ENCODE measurements at places on chromosomes 3 and 15.

- no peak for DNase-seq
These were observed 66.8 kb upstream of the FOXP1 start for GRCh38 chr3:71650372-71650771.

- DNase-seq: no peak
These were observed 12.6 kb downstream of the TMEM43 start for GRCh38 chr3:14137445-14137844.

DNA sequence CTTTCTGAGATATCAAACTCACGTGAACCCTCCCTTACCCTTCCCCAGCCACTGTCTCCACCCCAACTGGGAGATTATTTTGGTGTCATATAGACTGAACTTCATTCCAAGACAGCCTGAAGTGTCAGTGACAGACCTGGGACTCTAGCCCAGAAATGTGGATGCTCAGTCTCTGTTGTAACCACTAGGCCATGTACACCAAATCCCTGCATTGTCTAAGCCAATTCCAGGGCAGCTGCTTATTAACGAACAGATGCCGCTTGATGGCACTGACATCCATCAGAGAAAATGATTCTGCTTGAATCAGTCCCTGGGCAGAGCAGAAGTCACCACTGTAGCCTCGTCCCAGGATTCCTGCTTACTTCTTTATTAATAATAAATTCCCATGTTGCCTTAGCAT lies 305.5 kb downstream of the GRM7 start:
- no peak for DNase-seq

DNA sequence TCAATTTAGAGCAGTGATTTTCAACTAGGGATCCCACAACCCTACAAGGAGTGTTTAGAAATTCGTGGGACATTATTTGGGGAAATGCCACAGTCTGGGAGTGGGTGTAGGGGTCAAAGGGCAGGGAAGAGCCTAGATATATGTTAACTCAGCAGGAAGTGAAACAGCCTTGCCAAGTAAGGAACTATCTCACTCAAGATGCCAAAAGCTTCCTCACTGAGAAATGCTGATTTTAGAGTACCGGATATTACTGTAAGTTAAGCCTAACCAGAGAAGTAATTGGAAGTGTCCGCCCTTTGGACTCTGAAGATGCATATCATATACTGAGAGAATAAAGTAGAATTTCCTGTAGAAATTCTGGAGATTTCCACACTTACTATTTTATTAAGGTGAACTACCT lies 158.6 kb downstream of the BBX start:
- no peak for DNase-seq

DNA sequence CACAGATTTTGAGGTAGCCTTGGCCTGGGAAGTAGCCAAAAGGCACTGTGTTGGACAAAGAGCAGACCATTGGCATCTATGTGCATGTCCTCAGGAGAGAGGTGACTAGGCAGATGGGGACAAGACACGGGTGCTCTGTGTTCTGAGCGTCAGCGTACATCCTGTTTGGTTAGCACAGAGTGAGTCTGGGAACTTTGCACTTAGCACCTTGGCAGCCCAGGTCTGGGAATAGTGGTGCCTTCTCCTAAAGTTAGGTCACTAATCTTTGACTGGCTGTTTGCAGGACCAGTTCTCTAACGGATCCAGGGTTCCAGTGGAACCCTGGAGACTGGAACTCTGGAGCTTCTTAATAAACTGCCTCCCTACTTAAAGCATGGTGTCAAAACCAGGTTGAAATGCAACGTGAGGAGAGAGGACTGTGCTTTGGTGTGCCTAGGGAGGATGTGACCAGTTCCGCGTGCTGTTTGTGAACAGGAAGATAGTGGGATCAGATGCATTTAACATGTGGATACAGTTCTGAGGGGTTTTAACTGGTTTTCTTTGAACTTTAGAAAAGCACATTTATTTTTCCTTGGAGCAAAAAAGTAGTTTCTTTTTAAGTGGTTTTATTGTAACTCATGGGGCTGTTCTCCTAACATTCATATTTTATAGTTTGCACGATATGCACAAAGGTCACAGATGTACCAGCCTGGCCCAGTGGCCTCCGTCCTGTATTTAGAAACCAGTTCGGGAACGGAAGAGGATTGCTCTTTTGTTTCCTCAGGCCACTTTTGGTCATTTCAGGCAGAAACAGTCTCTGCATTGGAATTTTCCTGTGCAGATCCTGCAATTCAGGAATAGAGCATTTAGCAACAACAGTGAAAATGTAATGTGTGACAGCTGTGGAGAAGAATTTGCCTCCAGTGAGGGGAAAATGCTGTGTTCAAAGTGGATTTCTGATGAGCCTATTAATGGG lies 48.8 kb downstream of the ABHD2 start:
- no peak for DNase-seq

- DNase-seq: no peak
These were observed 421.2 kb upstream of the LMCD1 start for GRCh38 chr3:8080464-8080863.

GRCh38 chr3:89405176-89405575 lies 297.8 kb downstream of the EPHA3 start:
- DNase-seq: no peak

- DNase-seq: no peak
These were observed 307.7 kb upstream of the SOX2 start for GRCh38 chr3:181403876-181404660.

DNA sequence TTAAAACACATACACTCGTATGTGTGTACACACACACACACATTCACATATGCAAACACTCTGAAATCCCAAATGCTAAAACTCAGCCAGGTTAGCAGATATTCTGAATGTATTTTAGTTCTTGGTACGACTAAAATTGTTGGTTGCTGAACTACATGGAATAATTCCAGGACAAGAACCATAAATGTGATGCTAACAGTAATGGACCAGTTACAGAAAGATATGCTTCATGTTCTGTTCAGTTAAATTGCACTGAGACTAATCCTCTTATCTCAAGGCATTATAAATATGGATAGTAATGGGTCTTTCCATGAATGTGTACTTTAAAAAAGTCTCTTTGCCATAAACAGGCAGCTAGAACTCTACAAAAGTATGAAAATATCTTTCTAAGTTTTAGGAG lies 113.3 kb downstream of the FRMD4B start:
- DNase-seq: no peak

GRCh38 chr3:11913316-11913715 lies 66.6 kb upstream of the TAMM41 start:
- DNase-seq: no peak

GRCh38 chr15:40111888-40112287 lies 3.2 kb upstream of the BMF start:
- no peak for DNase-seq

GRCh38 chr3:33644582-33644981 lies 73.5 kb downstream of the CLASP2 start:
- no peak for DNase-seq

GRCh38 chr3:65751123-65751700 lies 287.5 kb downstream of the MAGI1 start:
- no peak for DNase-seq

DNA sequence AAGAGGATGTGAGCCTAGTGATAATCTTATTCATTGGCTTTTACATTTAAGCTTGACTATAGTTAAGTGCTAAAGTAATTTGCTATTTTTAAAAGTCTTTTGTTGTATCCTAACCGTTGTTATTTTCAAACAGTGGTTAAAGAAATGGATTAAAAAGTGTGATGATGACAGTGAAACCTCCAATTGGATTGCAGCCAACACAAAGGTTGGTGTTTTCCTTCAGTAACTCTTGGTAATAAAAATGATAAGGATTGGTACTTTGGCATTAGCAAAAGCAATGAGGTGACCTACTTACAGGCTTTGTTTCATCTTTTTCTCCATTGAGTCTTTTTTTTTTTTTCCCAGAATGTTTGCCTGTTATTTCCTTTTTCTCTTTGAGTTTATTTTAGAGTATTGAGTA lies 87.5 kb upstream of the GOLGA6B start:
- DNase-seq: no peak

DNA sequence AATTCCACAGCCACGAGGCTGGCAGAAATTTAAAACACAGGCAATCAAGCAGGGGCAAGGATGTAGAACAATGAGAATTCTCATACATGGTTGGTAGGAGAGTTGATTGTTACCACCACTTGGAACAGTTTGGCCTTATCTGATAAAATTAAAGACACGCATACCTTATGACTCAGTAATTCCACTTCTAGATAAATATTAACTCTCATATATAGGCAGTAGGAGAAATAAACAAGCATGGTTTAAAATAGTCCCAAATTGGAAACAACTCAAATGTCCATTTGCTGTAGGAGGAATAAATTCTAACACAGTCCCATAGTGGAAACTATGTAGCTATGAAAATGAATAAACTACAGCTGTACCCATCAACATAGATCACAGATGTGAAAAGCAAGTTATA lies 42.3 kb upstream of the USP3 start:
- no peak for DNase-seq

DNA sequence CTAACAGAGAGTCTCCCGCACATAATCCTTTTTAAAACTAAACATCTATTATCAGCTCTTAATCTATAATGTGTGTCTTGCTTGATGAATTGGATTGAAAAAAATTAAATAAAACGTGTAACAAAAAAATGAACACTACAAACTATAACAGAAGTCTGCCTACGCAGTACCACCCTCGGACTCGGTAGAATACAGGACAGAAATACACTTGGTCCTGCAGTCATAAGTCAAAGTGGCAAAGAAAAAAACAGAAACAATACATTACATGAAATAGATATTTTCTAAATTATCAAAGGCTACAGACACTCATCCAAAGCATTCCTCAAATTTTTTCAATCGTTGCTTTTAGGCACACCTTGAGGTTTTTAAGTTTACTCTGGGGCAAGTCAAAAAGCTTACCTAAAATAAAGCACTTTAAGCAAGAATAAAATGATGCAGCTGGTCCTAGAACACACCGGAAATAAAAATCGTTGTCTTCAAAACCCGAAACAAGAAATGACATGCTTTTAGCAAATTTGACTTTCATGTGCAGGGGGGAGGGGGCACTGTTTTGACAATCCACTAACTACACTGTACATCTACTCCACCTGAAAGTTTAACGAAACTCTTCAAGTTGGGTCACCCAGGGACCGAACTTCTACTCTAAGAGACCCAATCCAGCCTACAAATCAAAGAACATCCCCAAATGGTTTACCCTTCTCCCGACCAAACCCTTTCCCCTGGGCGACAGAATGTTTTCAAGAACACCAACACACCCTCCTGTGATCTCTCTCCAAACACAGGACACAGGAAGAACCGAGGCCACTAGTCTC lies 1.3 kb downstream of the ADAM10 start:
- DNase-seq: no peak

- DNase-seq: no peak
These were observed 49.7 kb upstream of the RBSN start for GRCh38 chr3:15148614-15149013.

GRCh38 chr15:87902772-87903426 lies 353.6 kb downstream of the NTRK3 start:
- DNase-seq: no peak

DNA sequence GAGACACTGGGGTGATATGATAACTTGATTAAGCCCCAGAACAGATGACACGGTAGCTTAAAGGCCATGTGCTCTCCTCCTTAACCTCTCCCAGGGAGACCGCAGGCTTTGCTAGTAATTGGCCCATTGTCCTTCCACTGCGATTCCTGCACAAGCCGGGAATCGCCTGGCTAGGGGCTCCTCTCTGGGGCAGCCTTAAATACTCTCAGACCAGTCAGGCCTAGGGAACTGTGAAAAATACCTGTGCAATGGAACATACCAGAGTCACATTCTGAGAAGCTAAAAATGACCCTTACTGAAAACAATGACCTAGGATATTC lies 56.3 kb downstream of the CPN2 start:
- DNase-seq: no peak

DNA sequence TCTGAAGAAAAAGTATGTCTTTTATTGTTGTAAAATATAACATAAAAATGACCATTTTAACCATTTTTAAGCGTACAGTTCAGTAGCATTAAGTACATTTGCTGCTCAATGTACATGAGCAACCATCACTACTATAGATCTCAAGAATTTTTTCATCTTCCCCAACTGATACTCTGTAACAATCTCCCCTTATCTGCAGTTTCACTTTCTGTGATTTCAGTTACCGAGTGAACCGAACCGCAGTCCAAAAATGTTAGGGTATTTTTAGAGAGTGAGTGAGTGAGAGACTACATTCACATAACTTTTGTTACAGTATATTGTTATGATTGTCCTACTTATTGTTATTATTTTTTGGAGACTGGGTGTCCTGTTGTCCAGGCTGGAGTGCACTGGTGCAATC lies 9.0 kb upstream of the SLC25A26 start:
- no peak for DNase-seq

DNA sequence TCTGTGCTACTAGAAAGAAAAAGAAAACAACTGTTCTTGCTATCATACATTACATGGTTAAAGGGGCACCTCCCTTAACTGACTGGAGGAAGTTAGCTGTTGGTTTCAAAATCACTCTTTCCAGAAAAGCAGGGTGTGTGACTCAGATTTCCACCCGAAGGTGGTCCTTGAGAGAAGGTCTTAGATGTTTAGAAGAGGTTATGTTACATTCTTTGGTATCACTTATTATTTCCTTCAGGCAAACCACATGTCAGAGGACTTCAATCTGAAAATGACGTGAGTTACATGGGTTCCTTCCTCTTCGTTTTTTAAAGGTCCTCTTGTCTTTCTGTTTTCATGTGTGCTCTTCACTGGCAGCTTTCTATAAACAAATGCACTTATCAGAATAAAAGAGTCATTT lies 307.9 kb upstream of the CBLB start:
- DNase-seq: peak; percentile 16

- no peak for DNase-seq
These were observed 44.6 kb downstream of the ZBTB38 start for GRCh38 chr3:141412936-141413354.

- no peak for DNase-seq
These were observed 114.1 kb upstream of the TPM1 start for GRCh38 chr15:62928242-62928999.

GRCh38 chr3:135911110-135911509 lies 54.4 kb upstream of the PPP2R3A start:
- DNase-seq: no peak

DNA sequence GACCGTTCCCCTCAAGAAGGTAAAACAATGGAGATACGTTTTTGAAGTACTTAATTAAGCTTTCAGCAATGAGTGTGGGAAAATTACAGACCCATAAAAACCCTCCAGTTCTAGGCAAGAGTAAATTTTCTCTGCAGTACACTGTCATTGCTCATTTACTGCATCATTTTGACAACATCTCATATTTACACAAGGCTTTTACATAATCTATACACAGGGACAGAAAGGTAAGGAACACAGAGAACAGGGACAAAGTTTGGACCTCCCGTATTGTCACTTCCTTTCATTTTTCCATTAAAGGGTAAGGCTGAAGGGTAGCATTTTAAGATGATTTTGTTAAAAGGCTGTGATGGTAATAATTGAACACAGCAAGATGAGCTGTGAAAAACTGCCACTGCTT lies 7.4 kb upstream of the HGD start:
- DNase-seq: no peak

DNA sequence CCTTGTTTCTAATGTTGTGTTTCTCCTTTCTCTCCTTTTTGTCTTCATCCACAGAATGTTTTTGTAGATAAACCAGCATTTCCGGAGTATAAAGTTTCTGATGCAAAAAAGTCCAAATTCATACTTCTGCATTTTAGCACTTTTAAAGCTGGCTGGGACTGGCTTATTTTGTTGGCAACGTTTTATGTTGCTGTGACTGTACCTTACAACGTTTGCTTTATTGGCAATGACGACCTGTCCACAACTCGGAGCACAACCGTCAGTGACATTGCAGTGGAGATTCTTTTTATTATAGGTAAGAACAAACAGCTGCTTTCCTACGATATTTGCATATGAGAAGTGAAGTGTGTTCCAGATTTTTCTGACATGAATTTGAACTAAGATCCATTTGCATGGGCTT lies 199.4 kb downstream of the KCNH8 start:
- no peak for DNase-seq

GRCh38 chr3:98343647-98344507 lies 9.8 kb upstream of the OR5K4 start:
- DNase-seq: no peak

Data from T-helper 22 cell (primary cell).